ENCODE measurements at places on chromosomes 4 and X. TPM values are rescaled to one million over a fixed set of nuclear protein-coding genes. Genes with fewer than 3 reads are reported as not detected.

DNA sequence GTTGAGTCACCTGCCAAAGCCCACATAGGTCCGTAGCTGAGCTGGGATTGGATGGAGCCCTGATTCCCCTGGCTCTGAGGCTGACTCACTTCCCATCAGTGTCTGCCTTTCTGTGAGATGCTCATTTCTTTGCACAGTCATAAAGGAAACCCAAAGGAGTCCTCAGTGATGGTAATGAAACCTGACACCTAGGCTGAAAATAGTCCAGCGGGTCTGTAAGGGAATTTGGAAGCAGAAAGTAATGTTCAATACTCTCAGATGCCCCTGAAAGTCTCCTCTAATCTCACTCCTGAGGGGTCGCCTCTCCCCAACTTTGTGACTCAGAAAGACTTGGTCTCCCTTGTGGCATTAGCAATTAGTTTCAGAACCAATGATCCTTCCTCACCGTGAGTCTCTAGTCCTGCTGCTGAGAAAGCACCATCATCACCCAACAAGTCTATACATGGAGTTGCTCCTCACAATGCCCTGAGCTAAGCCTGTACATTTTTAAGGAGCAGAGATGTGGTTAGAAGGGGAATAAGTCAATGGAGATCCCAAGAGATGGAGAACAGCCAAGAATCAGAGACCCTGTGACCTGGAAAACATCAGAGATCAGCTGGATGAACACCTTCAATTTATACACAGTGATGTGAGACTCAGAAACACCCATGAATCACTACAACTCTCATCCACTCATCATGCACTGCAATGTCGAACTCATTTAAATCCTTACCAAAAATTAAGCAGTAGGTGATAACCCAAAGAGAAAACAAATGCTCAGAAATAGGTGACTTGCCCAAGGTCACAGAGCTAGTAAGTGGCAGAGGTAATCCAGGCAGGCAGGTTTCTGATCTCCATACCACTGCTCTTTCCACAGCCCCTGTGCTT, 219.0 kb upstream of the CPEB2 start:
- no peaks in the 10 kb centered on the region for H3K36me3 ChIP-seq
- H3K27ac ChIP-seq = no peak overlapping the region
- DNase-seq = no peak
- H3K4me3 ChIP-seq = no peak overlapping the region

GRCh38 chrX:150572206-150572605, 3.8 kb downstream of the MTM1 start:
- H3K36me3 ChIP-seq = no peaks in the 10 kb centered on the region
- no peak overlapping the region for H3K4me3 ChIP-seq
- no peaks in the 10 kb centered on the region for H3K27me3 ChIP-seq
- DNase-seq = peak; percentile 21
- peak overlapping the region; percentile 44 for H3K27ac ChIP-seq
- peaks cover 39% of the 10 kb centered on the region for H3K4me1 ChIP-seq

- H3K27ac ChIP-seq = no peak overlapping the region
- H3K4me1 ChIP-seq = no peaks in the 10 kb centered on the region
- H3K27me3 ChIP-seq = no peaks in the 10 kb centered on the region
Observed at GRCh38 chr4:83174844-83175414, 60.4 kb upstream of the PLAC8 start.

GRCh38 chr4:26076000-26076587, 162.1 kb downstream of the SMIM20 start:
- H3K27ac ChIP-seq = peak overlapping the region; percentile 14
- no peak overlapping the region for H3K4me3 ChIP-seq
- H3K27me3 ChIP-seq = no peaks in the 10 kb centered on the region
- no peaks in the 10 kb centered on the region for H3K4me1 ChIP-seq

DNA sequence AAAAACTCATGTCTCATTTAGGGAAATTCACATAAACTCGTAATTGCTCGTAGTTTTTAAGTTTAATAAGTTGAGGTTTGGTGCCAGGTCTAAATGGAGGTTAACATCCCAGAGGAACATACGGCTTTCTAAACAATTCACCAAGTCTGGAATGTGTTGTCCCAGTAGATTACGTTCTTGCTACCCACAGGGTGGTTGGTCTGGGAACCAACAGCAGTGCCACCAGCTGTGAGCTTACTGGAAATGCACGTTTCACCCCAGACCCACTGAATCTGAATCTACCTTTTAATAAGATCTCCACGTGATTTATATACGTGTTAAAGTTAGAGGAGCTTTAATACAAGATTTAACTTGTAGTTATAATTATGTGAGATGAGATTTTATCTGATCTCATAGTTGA, 134.3 kb downstream of the BMPR1B start:
- H3K27me3 ChIP-seq = no peaks in the 10 kb centered on the region
- no peak for DNase-seq
- H3K4me3 ChIP-seq = no peak overlapping the region
- H3K36me3 ChIP-seq = no peaks in the 10 kb centered on the region
- H3K27ac ChIP-seq = no peak overlapping the region
- H3K4me1 ChIP-seq = no peaks in the 10 kb centered on the region

DNA sequence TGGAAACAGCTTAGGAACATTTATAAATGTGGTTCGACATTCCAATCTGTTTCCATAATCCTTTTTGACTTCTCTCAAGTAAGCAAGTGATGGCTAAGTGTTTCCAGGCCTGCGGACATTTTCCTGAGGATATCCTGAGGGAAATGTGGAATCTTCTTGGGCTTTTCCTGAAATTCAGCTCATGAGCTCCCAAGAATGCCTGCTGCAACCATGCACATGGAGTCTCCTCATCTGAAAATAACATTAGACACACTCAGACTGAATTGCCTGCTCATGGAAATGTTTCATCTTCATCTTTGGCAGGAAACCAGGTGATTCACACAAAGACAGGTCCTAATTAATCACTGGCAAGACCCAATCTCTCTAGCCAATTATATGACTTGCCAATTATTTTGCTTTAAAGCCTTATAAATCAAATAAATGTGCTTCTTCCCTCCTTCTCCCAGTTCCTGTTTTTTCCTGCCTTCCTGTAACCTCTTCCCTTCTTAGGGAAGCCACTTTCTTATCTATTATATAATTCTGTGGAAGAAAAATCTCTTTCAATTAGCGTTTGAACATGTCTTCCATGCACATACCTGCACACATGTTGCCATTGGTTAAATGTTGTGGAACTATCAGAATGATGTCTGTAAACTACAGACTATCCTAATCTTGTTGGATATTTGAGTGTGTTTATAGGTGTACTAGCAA, 104.6 kb upstream of the MXRA5 start:
- H3K36me3 ChIP-seq = no peaks in the 10 kb centered on the region
- no peak overlapping the region for H3K4me3 ChIP-seq
- H3K27ac ChIP-seq = no peak overlapping the region
- no peaks in the 10 kb centered on the region for H3K4me1 ChIP-seq
- no peak for DNase-seq

DNA sequence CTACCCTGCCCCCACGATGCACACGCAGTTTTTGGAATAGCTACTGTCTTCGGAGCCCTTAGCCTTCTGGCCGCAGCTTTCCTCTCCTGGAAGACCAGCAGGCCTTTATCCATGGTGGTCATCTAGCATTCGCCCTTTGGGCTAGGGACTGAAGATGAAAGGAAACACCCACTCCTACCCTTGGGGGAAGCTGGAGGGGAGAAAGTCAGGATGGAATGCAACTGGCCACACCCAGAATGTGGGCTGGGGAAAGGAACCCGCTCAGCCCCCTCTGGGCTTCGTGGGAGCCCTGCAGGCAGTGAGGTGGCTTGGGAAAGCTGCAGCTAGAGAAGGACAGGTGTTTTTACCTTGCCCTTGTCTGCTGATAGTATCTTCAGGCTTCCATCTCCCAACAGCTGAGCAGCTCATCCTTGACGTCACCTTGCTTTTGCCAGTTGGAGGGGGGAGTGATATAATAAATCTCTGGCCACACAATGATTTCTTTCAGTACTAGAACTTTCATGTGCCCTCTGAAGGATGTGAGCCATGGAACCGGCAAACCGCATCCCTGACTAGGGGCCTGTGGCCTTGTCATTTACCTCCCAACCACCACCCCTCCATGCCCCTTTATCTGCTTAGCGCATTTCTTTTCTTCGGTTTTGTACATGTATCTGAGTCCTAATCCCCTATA, 59.0 kb downstream of the ELF4 start:
- H3K27ac ChIP-seq = no peak overlapping the region
- no peak for DNase-seq
- H3K27me3 ChIP-seq = peaks cover 8% of the 10 kb centered on the region
- H3K36me3 ChIP-seq = peaks cover 35% of the 10 kb centered on the region
- no peaks in the 10 kb centered on the region for H3K4me1 ChIP-seq

- H3K27ac ChIP-seq = no peak overlapping the region
- H3K36me3 ChIP-seq = no peaks in the 10 kb centered on the region
- H3K4me3 ChIP-seq = no peak overlapping the region
- no peak for DNase-seq
- H3K27me3 ChIP-seq = no peaks in the 10 kb centered on the region
Observed at GRCh38 chr4:118718511-118719170, 33.4 kb downstream of the METTL14 start.

Gene CT45A2
- not detected for total RNA-seq

Gene MAGEA4
- total RNA-seq = not detected

Gene NPY2R
- total RNA-seq = not detected

Gene IGSF1
- 1.1 TPM for total RNA-seq

Measured in adrenal gland (tissue), 19 donors.